ENCODE measurements at places on chromosomes 12 and 14.

- DNase-seq, result no peak
Observed at GRCh38 chr12:61137677-61138414, 1122.4 kb upstream of the USP15 start.

DNA sequence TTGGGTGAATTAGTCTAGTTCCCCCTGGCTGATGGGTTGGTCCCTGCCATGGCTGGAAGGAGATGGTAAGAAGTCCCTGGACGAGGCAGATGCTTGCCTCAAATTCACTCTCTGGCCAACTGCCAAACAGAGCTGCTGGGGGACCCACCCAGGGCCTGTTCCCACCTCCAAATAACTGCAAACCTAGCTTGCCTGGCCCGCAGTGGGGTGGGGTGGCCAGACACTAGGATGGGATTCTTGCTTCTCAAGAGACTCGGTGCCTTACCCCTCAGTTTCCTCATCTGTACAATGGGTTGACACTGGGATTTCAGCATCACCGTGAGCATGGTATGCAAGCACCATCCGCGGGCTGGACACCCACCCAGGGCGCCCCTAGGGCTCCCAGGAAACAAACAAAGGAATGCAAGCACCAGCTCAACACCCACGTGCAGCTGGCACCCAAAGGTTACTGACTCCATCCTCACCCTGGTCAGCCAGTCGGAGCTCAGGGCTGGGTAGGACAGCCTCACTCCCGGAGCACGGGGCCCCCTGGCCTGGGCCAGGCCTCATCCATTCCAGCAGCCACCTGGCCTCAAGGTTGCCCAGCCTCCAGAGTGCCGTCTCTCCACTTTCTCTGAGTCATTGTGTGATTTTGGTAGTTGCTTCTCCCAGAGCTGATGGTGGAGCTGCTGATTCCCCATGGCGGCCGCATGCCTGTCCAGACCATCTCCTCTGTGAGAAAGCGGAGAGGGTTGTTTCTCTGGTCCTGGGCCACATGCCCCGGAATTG is 205.2 kb upstream of the RTL1 start:
- DNase-seq, result no peak

- DNase-seq, result no peak
Observed at GRCh38 chr12:63802012-63802608, 22.4 kb downstream of the RXYLT1 start.

GRCh38 chr14:81122326-81122725 is 98.4 kb downstream of the GTF2A1 start:
- no peak for DNase-seq

GRCh38 chr12:120834489-120835303 is 69.5 kb downstream of the SPPL3 start:
- no peak for DNase-seq

DNA sequence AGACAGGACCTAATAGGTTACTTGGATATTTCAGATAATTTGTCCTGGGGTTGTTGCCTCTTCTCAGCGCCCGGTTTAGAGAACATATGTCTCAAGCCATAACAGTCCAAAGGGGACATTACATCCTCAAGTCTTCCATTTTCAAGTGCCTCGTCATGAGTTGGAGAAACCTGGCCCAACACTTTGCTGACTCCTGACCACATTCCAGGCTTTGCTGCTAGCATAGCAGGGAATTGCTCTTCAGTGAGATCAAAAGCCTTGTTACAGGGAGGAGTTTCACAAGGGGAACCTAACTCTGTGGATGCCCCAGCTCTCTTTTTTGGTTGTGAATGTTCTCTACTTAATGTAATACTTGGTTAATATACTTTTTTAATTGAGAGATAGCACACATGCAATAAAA is 8.2 kb upstream of the MMP19 start:
- no peak for DNase-seq

DNA sequence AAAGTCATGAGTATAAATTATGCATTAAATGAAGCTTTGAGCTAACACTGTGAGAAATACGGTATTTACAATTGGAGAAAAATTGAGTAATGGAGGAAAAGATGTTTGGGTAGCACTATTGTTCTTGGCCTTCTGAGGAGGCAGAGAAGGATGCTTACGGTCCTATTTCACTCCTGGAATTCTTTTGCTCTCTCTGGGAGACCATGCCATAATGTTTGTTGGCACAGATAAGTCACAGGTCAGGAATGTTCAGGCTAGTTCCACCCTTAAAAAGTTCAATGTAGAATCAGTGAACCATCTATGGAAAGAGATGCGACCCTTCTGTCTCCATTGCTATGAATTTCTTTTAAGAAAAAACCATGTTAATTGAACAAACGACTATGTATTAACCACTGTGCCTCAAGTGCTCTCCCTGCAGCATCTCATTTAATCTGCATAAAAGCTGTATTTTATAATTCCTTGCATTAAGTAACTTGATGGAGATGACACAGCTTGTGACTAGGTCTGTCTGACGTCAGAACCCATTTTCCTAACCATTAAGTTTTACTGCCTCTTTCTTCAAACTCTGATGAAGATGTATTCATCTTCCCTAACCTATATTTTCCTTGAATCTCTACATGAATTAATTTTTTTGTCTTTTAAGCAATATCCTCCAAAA is 9.5 kb downstream of the BATF start:
- DNase-seq, result no peak

DNA sequence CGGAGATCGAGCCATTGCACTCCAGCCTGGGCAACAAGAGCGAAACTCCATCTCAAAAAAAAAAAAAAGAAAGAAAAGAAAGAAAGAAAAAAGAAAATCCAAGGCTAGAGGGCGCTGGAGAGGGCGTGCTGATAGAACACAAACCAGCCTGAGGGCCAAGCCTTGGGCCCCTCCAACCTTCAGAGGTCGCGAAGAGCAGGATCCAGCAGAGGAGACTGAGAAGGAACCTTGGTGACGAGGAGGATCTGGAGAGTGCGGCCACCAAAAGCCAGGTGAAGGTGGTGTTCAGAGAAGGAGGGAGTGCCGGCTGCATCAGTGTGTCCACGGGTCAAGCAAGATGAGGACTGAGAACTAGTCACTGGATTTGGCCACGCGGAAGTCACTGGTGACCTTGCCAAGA is 4.1 kb upstream of the DYNC1H1 start:
- DNase-seq, result no peak

- DNase-seq, result peak; percentile 58
Observed at GRCh38 chr14:39374851-39375250, 57.4 kb downstream of the FBXO33 start.

GRCh38 chr12:25811656-25812126 is 146.8 kb upstream of the RASSF8 start:
- no peak for DNase-seq

GRCh38 chr12:41460906-41461305 is 272.8 kb downstream of the PDZRN4 start:
- DNase-seq, result no peak

GRCh38 chr12:95601091-95601961 is 50.0 kb upstream of the USP44 start:
- DNase-seq, result no peak

- no peak for DNase-seq
Observed at GRCh38 chr12:8030189-8030588, 2.3 kb upstream of the FOXJ2 start.

DNA sequence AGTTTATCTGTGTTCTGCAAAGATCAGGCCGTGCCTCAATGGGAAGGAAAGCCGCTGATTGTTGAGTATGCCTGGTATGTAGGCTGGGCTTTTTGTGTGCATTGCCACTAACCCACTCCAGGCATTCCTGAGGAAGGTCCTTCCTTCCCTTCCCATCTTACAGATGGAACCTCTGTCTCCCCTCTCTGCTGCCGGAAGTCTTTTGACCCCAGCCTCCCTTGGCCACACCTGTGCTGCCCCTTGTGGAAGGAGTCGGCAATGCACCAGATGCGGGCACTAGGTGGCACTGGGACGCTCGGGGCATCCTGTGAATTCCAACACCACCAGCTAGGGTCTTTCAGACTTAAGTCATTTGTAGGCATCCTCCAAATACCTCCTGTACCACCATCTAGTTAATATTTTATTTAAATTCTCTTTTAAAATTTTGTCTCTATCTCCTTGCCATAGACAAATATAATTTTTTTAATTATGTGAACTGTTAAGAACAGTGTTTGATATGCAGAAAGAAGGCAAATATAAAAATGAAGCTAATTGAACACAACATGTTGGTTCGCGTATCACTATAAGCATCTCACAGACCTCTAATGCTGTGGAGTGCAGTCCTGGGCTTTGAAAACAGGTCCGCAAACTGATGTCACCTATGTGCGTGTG is 99.6 kb downstream of the RIN3 start:
- no peak for DNase-seq

DNA sequence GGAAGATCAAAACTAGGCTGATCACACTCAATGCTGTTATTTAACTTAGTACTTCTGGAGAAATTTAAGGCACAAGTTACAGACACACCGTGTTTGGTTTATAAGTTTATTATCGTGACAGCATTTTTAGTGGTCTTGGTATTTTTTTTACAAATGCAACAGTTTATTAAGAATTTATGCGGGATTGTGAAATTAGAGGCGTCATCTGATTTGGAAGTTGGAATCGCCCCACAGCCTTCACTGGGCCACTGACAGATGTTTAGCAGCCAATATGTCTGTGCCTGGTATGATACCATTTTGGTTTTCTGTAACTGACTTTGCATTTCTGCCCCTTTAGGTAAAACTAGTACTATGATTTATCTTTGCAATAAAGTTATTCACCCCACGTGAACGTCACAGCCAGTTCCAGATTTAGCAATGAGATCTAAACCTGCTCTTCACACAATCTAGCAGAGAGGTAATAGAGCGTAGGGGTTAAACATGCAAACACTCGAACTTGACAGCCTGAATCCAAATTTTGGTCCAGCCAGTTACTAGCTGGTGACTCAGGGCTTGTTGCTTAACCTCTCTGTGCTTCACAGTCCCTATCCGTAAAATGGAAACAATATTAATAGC is 73.2 kb upstream of the SSTR1 start:
- DNase-seq, result no peak

GRCh38 chr12:117790198-117790597 is 178.6 kb downstream of the KSR2 start:
- DNase-seq, result no peak

DNA sequence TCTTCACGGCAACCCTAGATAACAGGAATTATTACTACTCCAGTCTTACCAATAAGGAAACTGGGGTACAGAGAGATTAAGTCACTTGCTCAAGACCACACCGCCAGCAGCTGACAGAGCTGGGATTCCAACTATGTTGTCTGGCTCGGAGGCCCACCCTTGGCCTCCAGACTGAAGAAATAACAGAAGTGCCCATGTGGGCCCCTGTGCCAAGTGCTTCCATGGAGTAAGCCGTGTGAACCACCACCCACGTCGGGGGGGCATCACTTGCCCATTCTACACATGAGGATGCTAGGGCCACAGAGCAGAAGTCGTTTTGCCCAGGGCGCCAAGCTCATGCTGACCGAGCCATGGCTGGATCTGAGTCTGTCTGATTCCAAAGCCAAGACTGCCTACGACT is 926 bp upstream of the CMKLR1 start:
- no peak for DNase-seq

DNA sequence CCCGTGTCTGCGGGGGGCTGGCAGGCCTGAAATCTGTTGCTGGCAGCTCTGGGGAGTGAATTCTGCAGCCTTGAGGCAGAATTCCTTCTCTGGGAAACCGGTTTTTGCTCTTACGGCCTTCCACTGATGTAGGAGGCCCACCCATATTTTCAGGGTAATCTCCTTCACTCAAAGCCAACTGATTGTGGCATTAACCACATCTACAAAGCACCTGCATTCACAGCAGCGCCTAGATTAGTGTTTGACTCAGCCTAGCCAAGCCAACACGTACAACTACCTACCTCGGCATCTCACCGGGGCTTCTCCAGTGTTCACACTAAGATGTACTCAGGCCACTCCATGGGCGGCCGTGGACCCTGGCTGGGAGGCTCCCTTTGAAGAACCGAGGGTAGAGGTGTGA is 15.8 kb downstream of the C12orf43 start:
- no peak for DNase-seq

DNA sequence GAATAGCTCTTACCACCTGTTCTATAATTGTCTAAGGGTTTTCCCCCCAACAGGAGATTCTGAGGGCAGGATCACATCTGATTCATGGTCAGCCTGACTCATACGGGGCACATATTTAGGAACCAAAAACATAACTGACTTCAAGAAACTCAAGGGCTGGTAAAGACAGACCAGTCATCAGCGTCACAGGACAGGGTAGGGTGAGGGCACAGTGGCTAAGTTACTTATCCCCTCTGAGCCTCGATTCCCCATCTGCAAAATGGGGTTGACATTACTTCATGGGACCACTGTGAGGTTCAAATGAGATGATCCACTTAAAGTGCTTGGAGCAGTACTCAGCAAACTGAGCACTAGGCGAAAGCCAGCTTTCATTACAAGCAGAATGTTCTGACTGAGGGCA is 606 bp downstream of the CINP start:
- DNase-seq, result no peak

GRCh38 chr12:16220120-16220519 is 57.4 kb downstream of the SLC15A5 start:
- DNase-seq, result no peak

DNA sequence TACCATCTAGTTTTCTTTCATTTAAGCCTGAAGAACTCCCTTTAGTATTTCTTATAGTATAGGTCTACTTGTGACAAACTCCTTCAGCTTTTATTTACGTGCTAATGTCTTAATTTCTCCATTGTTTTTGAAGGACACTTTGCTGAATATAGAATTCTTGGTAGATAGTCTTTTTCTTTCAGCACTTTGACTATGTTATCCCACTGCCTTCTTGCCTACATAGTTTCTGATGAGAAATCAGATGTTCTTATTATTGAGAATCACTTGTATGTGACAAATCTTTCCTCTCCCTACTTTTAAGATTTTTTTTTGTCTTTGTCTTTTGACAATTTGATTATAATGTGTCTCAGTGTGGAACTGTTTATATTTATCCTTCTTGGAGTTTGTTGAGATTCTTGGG is 5.1 kb upstream of the MIS18BP1 start:
- no peak for DNase-seq

GRCh38 chr12:91577586-91578539 is 395.2 kb upstream of the DCN start:
- DNase-seq, result peak; percentile 5

DNA sequence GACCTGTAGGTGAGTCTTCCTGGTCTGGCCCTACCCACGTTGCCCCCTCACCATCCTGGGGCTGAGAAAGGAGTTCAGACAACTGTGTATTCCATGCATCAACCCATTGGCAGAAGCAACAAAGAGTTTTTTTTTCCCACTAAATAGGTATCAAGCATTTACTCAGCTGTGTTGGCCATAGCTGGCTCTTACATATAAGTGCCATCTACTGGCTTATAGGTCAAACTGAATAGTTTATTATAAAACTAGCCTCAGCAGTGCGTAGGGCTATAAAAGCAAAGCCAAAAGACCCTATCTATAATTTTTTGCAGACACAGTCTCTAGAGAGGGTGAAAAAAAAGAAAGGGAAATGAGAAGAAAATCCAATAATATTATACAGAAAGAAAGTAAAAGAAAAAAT is 765.2 kb upstream of the MGAT4C start:
- DNase-seq, result no peak

- no peak for DNase-seq
Observed at GRCh38 chr12:17326649-17327048, 720.7 kb upstream of the LMO3 start.
